ENCODE measurements at places on chromosomes 13 and 19.

DNA sequence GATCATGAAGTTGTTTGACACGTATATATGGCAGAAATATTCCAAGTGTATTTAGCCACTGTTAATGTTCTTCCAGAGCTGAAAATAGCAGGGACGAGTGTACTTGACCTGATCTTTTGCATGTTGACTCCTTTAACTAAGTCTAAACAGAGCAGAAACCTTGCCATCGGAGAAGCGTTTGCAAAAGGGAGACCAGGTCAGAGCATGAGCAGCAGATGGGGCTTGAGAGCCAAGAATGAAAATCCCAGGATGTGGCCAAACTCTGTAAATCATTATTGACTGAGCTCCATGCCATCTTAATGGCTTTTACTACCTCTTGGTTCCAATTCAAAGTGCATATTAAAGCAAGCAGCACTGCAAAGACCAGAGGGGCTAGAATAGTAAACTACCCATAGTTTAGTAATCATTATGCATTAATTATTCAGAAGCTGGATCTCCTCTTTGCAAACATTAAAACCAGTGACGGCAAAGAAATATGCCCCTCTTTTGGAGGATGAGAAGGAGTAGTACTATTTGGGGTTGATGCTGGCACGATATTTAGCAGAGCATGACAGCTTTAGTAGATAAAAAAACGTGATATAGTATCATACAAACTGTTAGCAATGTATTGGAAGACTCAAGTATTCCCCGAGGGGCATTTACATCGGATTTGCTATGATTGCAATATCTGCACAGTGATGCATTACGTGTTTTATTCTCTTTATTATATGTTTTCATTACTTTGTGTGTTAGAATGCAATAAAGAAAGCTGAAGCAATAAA is 55.7 kb downstream of the FAM216B start:
- DNase-seq = no peak

DNA sequence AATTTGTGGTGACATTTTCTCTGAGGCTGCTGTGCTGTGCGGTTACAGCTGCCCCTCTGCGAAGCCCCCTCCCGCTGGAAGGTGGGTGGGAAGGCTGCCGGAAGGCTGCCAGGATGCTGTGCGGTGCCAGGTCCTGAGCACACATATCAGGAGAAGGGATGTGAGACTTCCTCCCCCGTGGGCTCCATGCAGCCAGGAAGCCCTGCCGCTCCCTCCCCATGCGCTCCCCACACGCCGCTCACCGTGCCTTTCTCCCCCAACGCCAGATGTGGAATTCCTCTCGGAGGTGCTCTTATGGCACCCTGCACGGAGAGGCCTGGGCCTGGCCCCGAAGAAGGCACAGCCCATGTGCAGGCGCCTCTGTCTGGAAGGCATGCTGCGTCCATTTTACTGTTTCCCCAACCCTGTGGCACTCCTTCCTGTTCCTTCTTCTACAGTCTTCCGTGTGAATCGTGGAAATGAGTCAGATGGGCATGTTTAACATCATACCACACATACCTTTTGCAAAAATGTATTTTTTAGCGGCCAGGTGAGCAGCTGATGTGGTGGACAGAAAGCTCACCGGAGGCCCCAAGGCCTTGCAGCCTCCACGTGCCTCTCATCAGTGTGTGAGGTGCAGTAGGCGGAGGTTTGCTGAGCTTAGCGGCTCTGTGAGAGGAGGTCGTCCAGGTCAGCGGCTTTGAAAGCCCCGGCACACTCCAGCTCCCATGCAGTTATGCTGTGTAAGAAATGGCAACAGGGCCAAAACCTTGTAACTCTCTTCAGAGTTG is 88.0 kb downstream of the ATP11A start:
- DNase-seq = no peak

- DNase-seq = no peak
These were observed 1.2 kb downstream of the NDUFA7 start for GRCh38 chr19:8319807-8320520.

- DNase-seq = no peak
These were observed 97.8 kb downstream of the KLF12 start for GRCh38 chr13:74036373-74036772.

GRCh38 chr13:72314210-72314609 is 413.2 kb downstream of the MZT1 start:
- DNase-seq = no peak

- no peak for DNase-seq
These were observed 32.6 kb downstream of the SHISA2 start for GRCh38 chr13:26019251-26019650.

- no peak for DNase-seq
These were observed 36.5 kb downstream of the TFDP1 start for GRCh38 chr13:113621046-113621445.

DNA sequence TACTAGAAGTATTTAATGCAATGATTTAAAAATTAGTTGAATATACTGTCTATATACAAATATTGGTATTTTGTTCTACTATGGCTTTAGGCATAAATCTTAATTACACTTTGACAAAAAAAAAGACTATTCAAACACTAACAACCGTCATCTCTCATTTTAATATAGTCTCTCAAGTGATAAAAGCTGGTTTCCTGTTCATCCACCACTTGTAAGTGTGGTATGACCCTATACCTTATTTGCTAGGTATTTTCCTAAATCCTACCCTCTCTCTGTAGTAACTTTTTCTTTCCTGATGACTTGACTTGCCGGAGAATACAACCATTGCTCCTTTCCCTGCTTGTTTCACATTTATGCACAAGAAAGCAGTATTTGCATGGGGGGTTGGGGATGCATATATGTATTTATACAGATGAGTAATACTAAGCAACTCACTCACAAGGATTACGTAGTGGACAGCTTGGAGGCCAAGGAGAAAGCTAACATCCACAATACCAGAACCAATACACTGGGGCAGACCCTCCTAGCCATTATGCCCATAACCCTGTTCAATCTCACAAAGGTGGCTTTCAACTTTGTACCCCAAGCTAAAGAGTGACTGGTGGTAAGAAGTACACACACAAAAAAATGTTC is 12.7 kb upstream of the EFNB2 start:
- DNase-seq = no peak

- DNase-seq = no peak
These were observed 193.2 kb downstream of the IRS2 start for GRCh38 chr13:109593230-109593629.

DNA sequence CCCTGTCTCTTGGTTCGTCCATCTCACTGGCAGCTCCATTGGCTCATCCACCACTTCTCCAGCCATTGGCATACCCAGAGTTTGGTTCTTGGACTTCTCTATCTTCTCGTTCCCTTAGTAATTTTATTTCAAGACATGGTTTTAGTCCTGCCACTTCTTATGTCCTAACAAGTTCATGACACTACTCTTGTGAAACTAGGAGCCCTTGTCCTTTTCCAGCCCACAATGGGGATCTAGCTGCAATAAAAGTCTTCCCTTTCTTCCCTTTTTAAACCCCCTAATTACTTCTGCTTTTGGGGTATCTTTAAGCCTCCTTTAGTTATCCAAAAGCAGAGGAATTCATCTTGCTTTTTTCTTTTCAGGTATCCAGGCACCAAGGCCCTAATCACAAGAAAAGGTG is 2.9 kb upstream of the RCBTB2 start:
- DNase-seq = no peak

DNA sequence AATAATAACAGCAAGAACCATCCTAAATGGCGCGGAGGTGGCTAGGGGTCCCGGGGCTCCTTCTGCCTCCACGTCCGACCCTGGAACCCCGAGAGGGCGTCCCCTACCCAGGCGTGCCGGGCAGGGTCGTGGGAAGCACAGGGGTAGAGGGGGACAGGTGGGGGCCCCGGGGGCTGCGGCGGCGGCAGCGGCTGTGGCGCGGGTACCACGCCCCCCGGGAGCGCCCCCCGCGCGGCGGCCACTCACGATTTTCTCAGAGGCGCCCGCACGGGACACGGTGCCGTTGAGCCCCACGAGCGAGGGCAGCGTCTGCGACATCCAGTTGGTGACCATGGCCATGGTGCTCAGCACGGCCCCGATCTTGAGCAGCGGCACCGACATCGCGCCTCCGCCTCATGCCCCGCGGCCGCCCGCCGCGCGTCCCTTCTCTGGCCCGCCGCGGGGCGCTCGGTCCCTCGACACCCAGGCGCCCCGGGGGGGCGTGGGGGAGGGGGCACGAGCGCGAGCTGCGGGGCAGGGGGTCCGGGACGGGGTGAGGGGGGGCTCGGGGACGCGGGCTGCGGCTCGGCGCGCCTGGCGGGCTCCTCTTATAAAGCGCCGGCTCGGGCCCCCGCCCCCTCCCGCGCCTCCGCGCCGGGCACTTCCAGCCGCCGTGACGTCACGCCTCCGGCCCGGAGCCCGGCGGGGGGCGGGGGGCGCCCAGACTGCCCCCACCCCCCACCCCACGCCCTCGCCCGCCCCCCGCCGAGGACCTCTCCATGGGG is 22.9 kb downstream of the OLFM2 start:
- DNase-seq = no peak

DNA sequence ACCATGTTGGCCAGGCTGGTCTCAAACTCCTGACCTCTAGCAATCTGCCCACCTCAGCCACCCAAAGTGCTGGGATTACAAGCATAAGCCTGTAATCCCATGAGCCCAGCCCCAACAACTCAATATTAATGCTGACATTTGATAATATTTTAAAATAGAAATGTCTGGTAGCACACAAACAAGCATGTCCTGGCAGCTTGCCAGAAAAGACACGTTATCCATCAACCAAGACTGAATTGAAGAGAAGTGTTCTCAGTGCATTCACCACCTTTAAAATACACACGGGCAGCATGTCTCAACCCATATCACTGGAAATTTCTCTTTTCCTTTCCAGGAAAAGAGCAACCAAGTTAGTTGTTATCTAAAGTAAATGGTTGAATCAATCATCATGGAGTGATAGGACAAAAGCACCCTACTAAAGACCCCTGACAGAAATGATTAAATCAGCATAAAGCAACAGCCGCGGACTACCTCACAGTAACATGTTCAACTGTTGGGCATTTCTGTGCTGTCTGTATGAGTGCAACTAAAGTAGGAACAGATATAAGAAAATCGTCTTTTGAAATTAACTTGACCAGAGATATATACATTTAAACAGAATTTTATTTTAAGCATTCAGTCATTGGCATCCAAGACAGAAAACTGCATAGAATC is 25.0 kb downstream of the LHFPL6 start:
- no peak for DNase-seq

DNA sequence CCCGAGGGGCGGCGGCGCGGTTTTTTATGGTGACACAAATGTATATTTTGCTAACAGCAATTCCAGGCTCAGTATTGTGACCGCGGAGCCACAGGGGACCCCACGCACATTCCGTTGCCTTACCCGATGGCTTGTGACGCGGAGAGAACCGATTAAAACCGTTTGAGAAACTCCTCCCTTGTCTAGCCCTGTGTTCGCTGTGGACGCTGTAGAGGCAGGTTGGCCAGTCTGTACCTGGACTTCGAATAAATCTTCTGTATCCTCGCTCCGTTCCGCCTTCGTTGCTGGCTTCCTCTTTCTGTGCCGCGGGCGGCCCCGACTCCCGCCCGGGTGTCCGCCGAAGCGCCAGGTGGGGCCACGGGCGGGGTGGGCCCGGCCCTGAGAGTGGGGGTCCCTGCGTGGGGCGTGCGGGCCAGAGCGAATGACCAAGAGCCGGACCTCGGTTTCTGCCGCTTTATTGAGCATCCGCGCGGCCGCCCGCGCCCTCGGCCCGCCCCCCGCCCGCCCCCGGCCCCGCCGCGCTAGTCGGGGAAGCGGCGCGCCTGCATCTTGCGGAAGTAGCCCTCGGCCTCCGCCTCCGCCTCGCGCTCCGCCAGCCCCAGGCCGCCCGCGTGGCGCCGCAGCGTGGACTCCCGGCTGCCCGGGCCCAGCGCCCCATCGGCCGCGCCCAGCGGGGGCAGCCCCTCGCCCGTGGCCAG is 9.6 kb downstream of the PLPPR3 start:
- DNase-seq = no peak

DNA sequence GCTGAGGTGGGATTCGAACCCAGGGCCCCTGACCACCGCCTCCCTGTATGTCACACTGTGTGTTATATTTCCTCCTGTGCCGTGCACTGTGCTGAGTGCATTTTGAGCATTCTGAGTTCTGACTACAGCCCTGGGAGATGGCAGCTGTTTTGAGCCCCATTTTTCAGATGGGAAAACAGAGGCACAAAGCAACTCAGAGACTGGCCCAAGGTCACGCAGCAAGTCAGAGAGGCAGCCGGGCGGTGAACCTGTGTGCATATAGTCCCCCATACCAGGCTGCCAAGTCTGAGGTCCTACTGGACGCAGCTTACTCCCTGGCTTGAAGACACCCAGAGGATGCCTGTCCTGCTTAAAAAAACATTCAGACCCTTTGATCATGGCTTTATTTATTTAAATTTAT is 17.7 kb downstream of the MYH14 start:
- DNase-seq = no peak

GRCh38 chr13:99056381-99057014 is 78.6 kb upstream of the DOCK9 start:
- DNase-seq = no peak

GRCh38 chr13:114087430-114087829 is 45.0 kb downstream of the RASA3 start:
- DNase-seq = no peak

- peak; percentile 100 for DNase-seq
These were observed at the start of gene RFX1 for GRCh38 chr19:14006085-14006765. Gene RFX1 (minus strand): TSS chr19:14006320. CDS start chr19:13993843, 12,477 bp downstream.

DNA sequence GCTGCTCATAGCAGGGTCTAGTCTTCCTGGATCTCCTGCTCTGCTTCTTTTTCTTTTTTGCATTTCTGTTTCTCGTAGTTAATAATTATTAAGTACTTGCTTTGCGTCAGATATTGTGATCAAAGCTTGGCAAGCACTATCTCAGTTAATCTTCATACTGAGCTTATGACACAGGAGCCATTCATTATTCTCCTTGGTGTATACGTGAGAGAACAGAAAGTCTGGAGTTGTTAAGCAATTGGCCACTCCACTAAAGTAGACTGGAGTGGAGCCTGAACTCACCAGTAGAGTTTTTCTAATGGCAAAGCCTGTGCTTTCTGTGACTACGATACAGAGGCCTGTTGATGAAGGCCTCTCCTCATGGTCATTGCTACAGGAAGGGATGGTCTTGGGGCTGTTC is 285.9 kb downstream of the RFC3 start:
- no peak for DNase-seq

DNA sequence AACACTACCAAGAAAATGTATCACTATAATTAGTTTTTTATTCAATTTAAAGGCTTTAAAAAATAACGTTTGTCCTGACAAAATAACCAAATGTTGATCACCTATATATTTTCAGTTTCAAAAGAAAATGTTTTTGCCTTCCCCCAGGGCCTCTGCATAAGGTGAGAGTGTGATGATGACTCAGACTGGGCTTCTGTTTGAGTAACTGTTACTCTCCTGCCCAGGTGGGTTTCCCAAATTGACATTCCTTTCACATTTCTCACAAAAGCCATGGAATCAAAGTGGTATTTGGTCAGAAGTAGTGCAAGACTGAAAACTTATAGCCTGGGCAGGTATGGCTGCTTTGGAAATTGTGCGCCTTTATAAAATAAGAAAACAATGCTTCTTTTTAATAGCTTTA is 180.6 kb downstream of the COG6 start:
- no peak for DNase-seq

- no peak for DNase-seq
These were observed 148.3 kb downstream of the HS6ST3 start for GRCh38 chr13:96238241-96238640.
